ENCODE measurements at places on chromosomes 5 and 9. TPM values are rescaled to one million over a fixed set of nuclear protein-coding genes. Genes with fewer than 3 reads are reported as not detected.

PLPP7 gene
- 15.0 TPM for total RNA-seq

NXNL2 gene
- 0.81 TPM for total RNA-seq

IQGAP2 gene
- 1.6 TPM for total RNA-seq

FAM151B gene
- 9.8 TPM for total RNA-seq

N4BP3 gene
- total RNA-seq: 1.5 TPM

NFIB gene
- 82.2 TPM for total RNA-seq
